ENCODE measurements at places on chromosomes 7 and 10. TPM values are rescaled to one million over a fixed set of nuclear protein-coding genes. Genes with fewer than 3 reads are reported as not detected.

- no peak for DNase-seq
Observed at GRCh38 chr7:9083837-9084236, 650.4 kb downstream of the NXPH1 start.

DNA sequence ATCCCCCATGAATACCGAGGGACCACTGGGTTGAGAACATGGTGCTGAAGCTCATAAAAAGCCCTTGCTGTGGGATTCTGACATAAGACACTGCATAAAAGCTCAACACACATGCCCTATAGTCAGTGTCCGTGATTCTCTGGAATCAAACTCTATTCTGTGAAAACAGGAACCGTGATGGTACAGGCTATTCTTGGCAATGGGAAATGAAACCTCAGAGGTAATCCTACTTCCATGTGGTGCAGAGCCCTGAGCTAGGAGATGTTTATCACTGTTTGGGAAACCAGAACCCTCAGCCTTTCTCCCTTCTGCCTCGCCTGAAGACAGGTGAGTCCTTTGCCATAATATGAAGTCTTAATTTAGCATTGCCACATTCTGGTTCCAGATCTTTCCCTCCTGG lies 80.8 kb upstream of the PRSS1 start:
- DNase-seq: peak; percentile 5

GRCh38 chr10:60508037-60508436 lies 118.4 kb upstream of the ANK3 start:
- DNase-seq: peak; percentile 67

- DNase-seq: no peak
Observed at GRCh38 chr7:141511676-141512396, 39.4 kb upstream of the AGK start.

DNA sequence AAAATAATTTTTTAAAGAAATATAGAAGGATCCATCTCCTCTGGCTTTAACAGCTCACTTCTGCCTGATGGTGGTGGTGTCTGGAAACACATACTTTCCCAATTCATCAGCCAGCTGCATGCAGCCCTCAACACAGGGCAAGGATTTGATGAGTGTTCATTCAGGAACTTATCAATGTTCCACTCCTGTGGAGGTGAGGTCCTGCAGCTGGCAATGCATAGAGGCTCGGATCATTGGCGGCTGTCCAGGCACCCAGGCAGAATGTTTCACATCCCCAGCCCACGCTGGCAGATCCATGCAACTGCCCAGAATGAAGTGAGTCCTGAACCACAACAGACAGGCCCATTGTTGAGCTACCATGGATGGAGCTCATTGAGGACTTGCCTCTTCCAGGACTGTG lies 55.2 kb upstream of the KCNMA1 start:
- no peak for DNase-seq

DNA sequence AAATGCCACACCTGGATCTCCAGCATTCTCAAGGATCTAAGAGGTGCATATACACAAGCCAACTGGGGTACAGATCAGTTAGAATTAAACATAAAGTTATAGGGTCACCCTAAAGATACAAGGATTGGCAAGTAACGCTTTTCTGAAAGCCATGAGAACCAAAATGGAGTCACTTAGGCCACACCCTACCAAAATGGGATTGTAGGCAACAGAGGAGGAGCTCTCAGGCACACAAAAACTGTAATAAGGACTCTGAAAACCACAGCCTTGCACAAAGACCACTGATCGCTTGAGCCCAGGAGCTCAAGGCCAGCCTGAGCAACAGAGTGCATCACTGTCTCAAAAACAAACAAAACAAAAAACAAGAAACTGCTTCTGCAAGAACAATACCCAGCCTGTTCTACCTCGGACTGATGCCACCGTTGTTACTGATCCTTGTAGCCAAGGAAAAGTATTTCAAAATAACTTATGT lies 35.5 kb downstream of the SVOPL start:
- no peak for DNase-seq

DNA sequence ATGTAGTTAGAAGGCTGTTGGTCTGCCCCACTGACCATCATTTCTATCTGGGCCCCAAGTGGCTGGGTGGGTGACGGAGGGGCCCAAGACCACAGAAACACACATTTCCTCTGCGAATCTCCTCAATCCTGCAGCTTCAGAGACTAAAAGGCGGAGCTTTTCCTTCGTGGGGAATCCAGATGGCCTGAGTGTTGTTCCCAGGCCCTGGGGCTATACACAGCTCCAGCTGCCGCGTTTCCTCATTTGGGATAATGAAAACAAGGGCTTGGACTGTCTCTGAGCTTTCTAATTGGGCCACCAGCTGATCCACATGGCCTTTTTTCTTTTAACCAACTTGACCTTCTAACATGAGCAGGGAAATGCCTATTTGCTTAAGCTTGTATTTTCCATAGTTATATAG lies 339.9 kb downstream of the CXCL12 start:
- no peak for DNase-seq

DNA sequence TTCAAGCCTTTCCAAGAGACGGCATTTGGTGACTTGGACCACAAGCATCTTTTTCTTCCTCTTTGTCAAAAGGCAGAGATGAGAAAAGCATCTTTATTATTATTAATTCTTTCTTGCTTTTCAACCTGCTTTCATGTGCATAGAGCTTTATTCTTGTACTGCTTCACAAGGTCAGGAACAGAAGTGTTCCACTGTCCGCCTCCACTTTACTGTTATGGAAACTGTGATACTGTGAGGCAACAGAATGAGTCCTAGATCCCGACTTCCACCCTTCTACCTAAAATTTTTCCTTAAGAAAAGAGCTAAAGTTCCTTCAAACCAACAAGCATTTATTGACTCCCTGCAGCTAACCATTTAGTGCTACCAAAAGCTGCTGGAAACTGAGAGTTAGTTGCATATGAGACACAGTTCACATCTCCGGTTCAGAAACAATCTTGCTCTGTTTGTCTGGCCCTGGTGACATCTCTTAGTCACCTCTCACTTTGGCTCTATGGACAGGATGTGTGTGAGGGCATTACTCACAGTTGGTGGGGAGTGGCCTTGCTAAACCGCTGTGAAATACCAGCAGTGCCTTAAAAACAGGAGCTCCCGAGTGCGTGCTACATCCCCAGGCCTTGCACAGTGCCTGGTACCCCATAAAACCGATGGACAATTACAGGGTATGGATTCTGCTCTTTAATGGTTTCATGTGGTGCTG lies 77.1 kb upstream of the TRIL start:
- no peak for DNase-seq

DNA sequence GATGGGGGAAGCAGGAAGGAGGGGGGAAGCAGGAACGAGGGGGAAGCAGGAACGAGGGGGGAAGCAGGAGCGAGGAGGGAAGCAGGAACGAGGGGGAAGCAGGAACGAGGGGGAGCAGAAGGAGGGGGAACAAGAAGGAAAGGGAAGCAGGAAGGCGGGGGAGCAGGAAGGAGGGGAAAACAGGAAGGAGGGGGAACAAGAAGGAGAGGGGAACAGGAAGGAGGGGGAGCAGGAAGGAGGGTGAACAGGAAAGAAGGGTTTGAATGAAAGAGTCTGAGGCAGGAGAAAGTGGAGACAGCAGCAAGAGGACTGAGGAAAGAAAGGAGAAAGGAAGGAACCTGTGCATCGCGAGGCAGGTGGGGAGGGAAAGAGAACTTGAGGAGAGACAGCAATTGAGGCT lies 256.6 kb downstream of the PTEN start:
- no peak for DNase-seq

DNA sequence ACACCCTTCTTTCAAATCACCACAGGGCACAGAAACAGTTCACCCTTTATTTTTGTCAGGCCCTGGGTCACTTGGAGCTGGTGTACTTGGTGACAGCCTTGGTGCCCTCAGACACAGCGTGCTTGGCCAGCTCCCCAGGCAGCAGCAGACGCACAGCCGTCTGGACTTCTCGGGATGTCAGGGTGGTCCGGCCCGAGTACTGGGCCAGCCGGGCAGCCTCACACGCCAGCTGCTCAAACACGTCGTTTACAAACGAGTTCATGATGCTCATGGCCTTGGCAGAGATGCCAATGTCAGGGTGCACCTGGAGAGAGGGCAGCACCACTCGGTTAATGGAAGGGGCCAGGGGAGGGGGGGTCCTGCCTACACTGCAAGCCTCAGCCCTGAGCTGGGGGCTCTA lies 2.5 kb downstream of the H2BK1 start:
- no peak for DNase-seq

- DNase-seq: no peak
Observed at GRCh38 chr10:16735671-16736070, 81.6 kb downstream of the RSU1 start.

DNA sequence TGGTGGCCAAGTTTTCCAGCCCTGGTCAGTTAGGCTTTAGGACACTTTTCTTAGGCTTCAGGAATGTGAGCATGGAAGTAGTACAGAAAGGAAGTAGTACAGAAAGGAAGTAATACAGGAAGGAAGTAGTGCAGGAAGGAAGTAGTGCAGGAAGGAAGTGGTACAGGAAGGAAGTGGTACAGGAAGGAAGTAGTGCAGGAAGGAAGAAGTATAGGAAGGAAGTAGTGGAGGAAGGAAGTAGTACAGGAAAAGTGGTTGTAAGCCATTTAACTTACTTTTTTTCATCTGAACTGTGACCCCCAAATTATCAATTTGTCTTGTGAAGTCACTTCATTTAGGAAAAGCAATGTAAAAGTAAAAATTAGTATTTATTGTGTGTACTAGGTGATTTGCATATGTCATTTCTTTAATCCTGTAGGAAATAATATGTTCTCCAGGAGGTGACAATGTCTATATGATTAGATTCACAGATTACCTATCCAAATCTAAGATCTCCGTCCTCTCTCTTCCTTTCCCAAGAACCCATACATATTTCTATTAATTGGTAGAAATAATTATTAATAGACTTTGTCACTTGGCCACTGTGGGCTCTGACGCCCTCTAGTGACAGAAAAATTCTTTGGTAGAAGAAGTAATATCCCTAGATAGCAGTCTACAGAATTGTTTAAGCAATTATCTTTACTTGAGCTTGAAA lies 3.9 kb upstream of the FAS start:
- peak; percentile 66 for DNase-seq

- no peak for DNase-seq
Observed at GRCh38 chr7:16805441-16805840, 642 bp upstream of the AGR2 start.

GRCh38 chr10:113297226-113297625 lies 255.6 kb upstream of the HABP2 start:
- no peak for DNase-seq

GRCh38 chr7:107622429-107622828 lies 38.2 kb upstream of the SLC26A4 start:
- no peak for DNase-seq

DNA sequence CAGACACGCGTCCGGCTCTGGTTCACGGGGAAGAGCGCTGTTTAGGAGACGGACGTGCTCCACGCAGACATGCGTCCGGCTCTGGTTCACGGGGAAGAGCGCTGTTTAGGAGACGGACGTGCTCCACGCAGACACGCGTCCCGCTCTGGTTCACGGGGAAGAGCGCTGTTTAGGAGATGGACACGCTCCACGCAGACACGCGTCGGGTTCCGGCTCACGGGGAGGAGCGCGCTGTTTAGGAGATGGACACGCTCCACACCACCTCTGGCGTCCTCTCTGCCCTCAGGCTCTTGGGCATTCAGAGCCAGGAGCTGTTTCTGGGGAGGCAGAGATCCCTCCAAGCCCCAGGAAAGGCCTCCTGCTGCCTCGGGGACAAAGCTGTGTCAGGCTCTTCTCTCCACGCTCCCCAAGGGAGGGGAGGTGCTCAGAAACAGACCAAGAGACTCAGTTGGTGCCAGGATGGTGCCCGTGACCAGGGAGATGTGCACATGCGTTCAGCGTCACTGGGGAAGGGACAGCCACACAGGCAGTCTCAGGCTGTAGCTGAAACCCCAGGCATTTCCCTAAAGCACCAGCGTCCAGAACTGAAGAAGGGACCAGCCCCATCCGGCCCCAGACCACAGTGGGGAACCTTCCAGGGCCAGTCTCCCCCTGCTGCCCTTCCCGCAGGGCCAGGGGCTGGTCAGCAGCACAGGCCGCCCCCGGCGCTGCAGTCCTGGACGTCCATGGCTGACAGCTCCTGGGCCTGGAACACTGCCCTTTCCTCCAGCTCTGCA lies 175.6 kb downstream of the ELFN1 start:
- DNase-seq: no peak

The STAMBPL1 gene
- polyA plus RNA-seq: 10.5 TPM

The AFAP1L2 gene
- 41.0 TPM for polyA plus RNA-seq

The CLDN12 gene
- polyA plus RNA-seq: 22.6 TPM

The HTRA1 gene
- 129 TPM for polyA plus RNA-seq

The HOXA13 gene
- polyA plus RNA-seq: not detected

The SHH gene
- 0.05 TPM for polyA plus RNA-seq

Data from muscle of back (tissue), 13 donors.